ENCODE measurements at places on chromosomes 2 and 18. TPM values are rescaled to one million over a fixed set of nuclear protein-coding genes. Genes with fewer than 3 reads are reported as not detected.
A peak's percentile ranks its signal among the peaks of the same experiment; 100 is the strongest.

The HOXD12 gene
- total RNA-seq = not detected

The CIB4 gene
- total RNA-seq = not detected

The CNTNAP5 gene
- 0.39 TPM for total RNA-seq

The CCDC85A gene
- total RNA-seq = 0.17 TPM

The SLC38A11 gene
- total RNA-seq = not detected

The FRZB gene
- 1.1 TPM for total RNA-seq

The MYO3B gene
- 0.63 TPM for total RNA-seq

The ATG9A gene
- 46.4 TPM for total RNA-seq

- peaks cover 5% of the 10 kb centered on the region for H3K36me3 ChIP-seq
- no peak overlapping the region for H3K27ac ChIP-seq
- no peak for DNase-seq
- H3K27me3 ChIP-seq = no peaks in the 10 kb centered on the region
- no peaks in the 10 kb centered on the region for H3K4me1 ChIP-seq
These were observed 89.3 kb downstream of the ARMC9 start for GRCh38 chr2:231287696-231288095.

- no peaks in the 10 kb centered on the region for H3K4me1 ChIP-seq
- H3K27me3 ChIP-seq = no peaks in the 10 kb centered on the region
- H3K36me3 ChIP-seq = peaks cover 3% of the 10 kb centered on the region
- no peak overlapping the region for H3K27ac ChIP-seq
These were observed 296.2 kb upstream of the SPRED2 start for GRCh38 chr2:65728477-65729180.

DNA sequence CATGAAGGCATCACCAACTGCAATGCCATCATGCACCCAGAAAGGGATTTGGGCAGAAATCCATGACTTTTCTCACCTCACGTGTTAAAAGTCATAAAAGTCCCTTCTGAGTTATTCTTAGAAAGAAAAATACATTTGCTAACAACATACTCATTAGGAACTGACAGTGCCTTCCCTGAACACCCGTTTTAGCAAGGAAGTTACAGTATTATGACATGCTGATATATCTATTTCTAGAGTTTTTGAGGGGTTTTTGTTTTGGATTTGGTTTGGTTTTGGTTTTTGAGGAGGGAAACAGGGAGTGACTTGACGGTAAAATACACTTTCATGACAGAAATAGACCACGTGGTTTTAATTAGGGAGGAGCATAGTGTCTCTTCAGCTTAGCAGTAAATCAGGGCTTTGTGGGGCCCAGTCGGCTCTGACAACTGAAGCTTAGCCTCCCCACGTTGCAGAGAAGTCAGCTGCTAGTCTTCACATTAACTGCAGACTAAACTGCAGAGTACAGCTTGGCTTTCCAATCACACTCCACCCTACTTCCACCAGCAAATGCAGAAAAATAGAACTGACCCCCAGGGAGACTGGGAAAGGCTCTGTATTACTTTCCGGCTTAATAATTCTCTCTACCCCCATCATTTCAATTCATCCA, 141.4 kb downstream of the FAM124B start:
- no peak for DNase-seq
- H3K36me3 ChIP-seq = no peaks in the 10 kb centered on the region
- H3K27ac ChIP-seq = no peak overlapping the region
- H3K4me1 ChIP-seq = no peaks in the 10 kb centered on the region
- H3K4me3 ChIP-seq = no peak overlapping the region
- no peaks in the 10 kb centered on the region for H3K27me3 ChIP-seq

DNA sequence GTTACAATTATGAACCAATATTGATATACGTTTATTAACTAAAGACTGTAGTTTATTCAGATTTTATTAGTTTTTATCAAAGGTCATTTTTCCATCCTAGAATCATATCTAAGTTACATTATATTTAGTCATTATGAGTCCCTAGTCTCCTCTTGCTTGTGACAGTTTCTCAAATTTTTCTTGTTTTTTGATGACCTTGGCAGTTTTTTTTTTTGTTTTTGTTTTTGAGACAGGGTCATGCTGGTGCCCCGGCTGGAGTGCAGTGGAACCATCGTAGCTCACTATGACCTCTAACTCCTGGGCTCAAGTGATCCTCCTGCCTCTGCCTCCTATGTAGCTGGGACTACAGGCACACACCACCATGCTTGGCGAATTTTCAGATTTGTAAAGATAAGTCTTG, 18.3 kb upstream of the SLC39A10 start:
- DNase-seq = no peak
- peaks cover 13% of the 10 kb centered on the region for H3K4me1 ChIP-seq
- H3K36me3 ChIP-seq = peaks cover 4% of the 10 kb centered on the region
- H3K27ac ChIP-seq = no peak overlapping the region

DNA sequence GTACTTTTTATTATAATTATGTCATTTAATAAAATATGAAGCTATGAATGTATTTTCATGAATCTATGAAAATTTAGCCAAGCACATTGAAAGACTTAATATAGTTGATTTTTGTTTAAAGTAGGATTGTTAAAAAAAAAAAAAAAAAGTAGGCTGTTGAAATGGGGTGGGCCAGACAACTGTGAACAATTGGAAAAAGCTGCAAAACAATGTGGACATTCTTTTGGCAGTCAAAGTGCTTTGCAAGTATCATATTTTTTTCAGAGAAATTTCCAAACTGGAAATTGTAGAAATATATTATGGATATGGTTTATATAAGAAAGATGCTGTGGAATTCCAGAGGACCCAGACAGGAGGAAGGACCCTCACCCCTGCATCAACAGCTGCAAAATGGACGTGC, 82.1 kb downstream of the ETAA1 start:
- H3K27ac ChIP-seq = no peak overlapping the region
- H3K4me1 ChIP-seq = 0 out of 2 replicates have a peak, but pooled peaks cover 2% of the 10 kb centered on the region

GRCh38 chr2:10911291-10912075, at the start of gene KCNF1:
TSS of gene KCNF1 (plus strand) at chr2:10911934. CDS start at chr2:10912427, 493 bp downstream.
- peaks cover 14% of the 10 kb centered on the region for H3K27me3 ChIP-seq
- no peak within 1 kb of the TSS for H3K27ac ChIP-seq
- peak within 1 kb of the TSS; percentile 61 for H3K4me3 ChIP-seq
- DNase-seq = peak; percentile 73
- peaks cover 9% of the 10 kb centered on the region for H3K36me3 ChIP-seq

GRCh38 chr2:94995553-94996304, 29.8 kb upstream of the MAL start:
- H3K27me3 ChIP-seq = no peaks in the 10 kb centered on the region
- H3K4me3 ChIP-seq = no peak overlapping the region
- H3K4me1 ChIP-seq = no peaks in the 10 kb centered on the region
- H3K27ac ChIP-seq = no peak overlapping the region

- no peaks in the 10 kb centered on the region for H3K27me3 ChIP-seq
- peaks cover 17% of the 10 kb centered on the region for H3K36me3 ChIP-seq
- no peak overlapping the region for H3K27ac ChIP-seq
- no peak for DNase-seq
- H3K4me3 ChIP-seq = no peak overlapping the region
These were observed 137.9 kb upstream of the ZC3H15 start for GRCh38 chr2:186348200-186348599.

DNA sequence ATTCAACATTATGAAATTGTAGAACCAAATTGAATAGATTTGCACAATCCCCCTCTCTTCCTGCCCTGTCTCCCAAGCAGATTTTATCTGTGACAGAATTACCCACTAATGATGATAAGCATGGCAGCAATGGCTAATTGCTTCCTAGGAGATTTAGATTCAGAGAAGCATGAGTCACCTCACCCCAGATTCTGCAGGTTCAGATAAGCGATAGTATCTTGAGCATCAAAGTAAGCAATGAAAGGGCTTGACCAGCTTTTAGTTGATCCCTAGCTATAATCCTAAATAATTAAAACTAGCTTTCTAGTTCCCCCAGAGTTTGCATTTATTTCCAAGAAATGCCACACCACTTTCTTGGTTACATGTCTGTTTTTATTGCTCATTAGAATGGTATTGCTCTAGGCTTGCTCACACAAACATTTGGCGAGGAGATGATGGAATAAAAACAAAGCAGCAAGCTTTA, 204.3 kb downstream of the GULP1 start:
- H3K4me3 ChIP-seq = no peak overlapping the region
- no peaks in the 10 kb centered on the region for H3K27me3 ChIP-seq
- no peak for DNase-seq

- no peak overlapping the region for H3K4me3 ChIP-seq
- no peaks in the 10 kb centered on the region for H3K27me3 ChIP-seq
- peaks cover 1% of the 10 kb centered on the region for H3K36me3 ChIP-seq
- no peak for DNase-seq
These were observed 128.9 kb upstream of the RIOK3 start for GRCh38 chr18:23324056-23324811.

- H3K4me1 ChIP-seq = no peaks in the 10 kb centered on the region
- H3K27ac ChIP-seq = no peak overlapping the region
- H3K27me3 ChIP-seq = no peaks in the 10 kb centered on the region
- DNase-seq = no peak
- no peak overlapping the region for H3K4me3 ChIP-seq
These were observed 372.5 kb downstream of the CBLN2 start for GRCh38 chr18:72171596-72171995.

DNA sequence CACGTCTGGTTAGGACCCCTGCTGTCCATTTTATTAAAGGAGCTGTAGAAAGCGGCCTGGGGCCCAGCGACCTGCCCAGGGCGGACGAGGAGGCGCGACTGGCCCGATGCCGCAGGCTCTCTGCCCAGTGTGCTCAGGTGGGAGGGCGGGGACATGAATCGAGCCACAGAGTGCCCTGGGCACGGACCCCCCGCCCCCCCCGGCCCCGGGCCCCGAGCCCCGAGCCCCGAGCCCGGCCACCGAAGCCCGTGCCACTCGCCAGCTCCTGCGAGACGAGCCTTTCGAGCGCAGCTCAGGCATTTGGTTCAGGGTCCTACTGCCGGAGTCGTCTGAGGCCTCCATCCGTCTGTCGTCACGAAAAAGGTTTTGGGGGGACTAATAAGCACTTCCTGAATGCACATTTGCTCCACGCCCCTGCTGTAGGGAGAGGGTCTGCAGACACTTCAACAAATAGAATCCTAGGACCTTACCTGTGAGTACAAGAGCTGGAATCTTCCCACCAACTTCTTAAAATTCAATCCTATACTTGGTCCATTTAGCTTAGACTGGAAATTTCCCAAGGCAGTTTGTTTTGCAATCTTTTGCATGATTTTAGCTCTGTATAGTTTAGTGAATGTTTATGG, 602 bp upstream of the ADAM17 start:
- no peaks in the 10 kb centered on the region for H3K4me1 ChIP-seq
- H3K4me3 ChIP-seq = peak overlapping the region; percentile 99
- H3K27ac ChIP-seq = peak overlapping the region; percentile 47
- peaks cover 5% of the 10 kb centered on the region for H3K36me3 ChIP-seq
- no peak for DNase-seq

DNA sequence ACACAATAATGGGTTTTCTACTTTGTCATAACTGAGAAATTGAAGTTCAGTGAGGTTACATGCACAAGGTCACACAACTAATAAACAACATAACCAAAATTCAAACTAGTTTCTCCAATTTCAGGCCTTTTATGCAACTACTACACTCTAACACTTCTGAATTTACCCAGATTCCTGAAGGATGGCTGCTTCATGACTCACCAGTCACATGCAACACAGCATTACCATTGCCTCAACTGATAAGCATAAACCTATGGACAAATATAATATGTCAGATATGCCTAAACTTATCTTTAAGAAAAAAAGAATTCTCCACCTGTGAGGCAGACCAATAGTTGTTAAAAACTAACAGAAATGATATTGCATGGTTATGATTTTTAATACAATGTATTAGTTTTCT, 586.5 kb upstream of the SLC8A1 start:
- H3K27me3 ChIP-seq = no peaks in the 10 kb centered on the region
- H3K36me3 ChIP-seq = peaks cover 10% of the 10 kb centered on the region
- no peak for DNase-seq
- H3K4me3 ChIP-seq = no peak overlapping the region

GRCh38 chr2:43013821-43014345, 212.5 kb downstream of the ZFP36L2 start:
- H3K4me3 ChIP-seq = no peak overlapping the region
- peaks cover 4% of the 10 kb centered on the region for H3K4me1 ChIP-seq
- no peaks in the 10 kb centered on the region for H3K36me3 ChIP-seq
- no peak for DNase-seq
- no peaks in the 10 kb centered on the region for H3K27me3 ChIP-seq

DNA sequence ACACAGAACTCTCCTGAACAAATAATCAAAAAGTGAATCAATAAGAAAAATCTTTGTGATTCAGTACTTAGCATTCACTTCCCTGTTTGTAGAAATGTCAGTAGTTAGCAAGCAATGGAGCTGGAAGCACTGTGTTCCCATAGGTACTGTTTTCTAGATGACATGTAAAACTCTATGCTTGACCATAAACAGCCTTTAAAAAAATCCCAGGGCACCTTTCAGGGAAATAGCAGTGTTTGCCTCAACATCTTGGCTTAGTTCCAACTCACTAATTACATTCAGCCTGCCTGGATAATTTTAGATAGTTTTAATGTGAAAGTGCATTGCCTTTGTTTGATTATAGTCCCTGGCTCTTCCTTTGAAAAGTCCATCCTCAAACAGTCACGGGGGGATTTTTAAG, 721.8 kb downstream of the ERBB4 start:
- DNase-seq = no peak
- H3K36me3 ChIP-seq = no peaks in the 10 kb centered on the region
- no peaks in the 10 kb centered on the region for H3K27me3 ChIP-seq
- H3K27ac ChIP-seq = no peak overlapping the region

- H3K4me3 ChIP-seq = no peak overlapping the region
- no peak for DNase-seq
- no peaks in the 10 kb centered on the region for H3K4me1 ChIP-seq
These were observed 13.6 kb upstream of the CXCR4 start for GRCh38 chr2:136131484-136131960.

DNA sequence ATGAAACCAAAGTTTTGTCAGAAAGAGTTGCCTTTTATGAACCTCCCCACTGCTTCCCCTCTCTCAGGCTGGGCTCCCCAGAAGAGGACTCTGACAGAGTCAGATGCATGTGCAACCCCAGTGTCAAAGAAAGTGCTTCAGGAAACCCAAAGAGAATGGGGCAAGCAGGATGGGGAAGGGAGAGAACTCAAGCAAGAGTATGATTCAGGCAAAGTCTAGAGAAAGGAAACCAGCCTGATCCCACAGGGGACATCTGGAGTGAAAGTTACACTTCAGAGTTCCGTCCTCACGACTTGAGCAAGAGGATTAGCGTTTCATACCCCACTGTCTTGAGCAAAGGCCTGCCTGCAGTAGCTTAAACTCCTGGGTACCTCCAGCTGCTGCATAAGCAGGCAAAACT, 51.8 kb upstream of the EPC2 start:
- no peaks in the 10 kb centered on the region for H3K27me3 ChIP-seq
- no peaks in the 10 kb centered on the region for H3K4me1 ChIP-seq
- H3K36me3 ChIP-seq = no peaks in the 10 kb centered on the region
- no peak for DNase-seq
- H3K27ac ChIP-seq = no peak overlapping the region

Data from H9 (cell line).